ENCODE measurements at places on chromosomes 16 and 17. TPM values are rescaled to one million over a fixed set of nuclear protein-coding genes. Genes with fewer than 3 reads are reported as not detected.

The ASPHD1 gene
- 0.97 TPM for total RNA-seq

DNA sequence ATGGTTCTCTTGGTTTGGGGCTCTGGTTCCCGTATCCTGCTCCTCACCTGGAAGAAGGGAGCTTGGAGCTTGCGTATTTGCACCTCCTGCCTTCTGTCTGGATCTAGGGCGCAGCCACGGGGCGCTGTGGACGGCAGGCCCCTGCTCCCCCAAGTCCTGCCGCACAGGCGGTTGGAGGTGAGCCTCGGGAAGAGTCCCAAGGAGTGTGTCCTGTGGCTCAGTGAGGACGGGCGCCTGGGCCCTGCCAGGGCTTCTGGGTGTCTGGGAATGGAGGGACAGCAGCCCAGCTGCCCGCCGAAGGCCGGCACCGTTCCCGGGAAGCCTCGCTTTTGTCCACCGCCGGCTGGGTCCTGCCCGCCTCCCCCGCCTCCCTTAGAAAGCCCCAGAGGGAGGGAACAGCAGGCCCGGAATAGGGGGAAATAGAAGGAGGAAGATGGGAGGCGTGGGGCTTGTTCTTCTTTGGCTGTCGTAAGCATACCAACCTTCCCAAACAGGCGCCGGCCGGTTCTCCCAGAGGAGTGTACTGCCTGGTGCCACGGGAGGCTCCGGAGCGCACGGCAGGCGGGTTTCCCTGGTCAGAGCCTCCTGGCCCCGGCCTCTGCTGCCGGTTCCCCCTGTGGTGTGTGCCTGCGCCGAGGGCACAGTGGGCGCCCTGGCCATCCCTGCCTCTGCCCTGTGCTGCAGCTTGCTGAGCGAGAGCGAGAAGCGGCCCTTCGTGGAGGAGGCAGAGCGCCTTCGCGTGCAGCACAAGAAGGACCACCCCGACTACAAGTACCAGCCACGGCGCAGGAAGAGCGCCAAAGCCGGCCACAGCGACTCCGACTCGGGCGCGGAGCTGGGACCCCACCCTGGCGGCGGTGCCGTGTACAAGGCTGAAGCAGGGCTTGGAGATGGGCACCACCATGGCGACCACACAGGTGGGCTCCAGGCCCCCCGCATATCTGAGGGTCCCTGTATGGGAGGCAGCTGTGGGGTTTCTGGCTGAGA lies 1.8 kb downstream of the SOX8 start:
- no peaks in the 10 kb centered on the region for H3K36me3 ChIP-seq
- peaks cover 5% of the 10 kb centered on the region for H3K4me1 ChIP-seq
- DNase-seq, result no peak
- H3K27me3 ChIP-seq, result no peaks in the 10 kb centered on the region
- H3K27ac ChIP-seq, result no peak overlapping the region

The NPIPB9 gene
- total RNA-seq, result 2.9 TPM

- DNase-seq, result no peak
- H3K4me1 ChIP-seq, result peaks cover 3% of the 10 kb centered on the region
- no peak overlapping the region for H3K27ac ChIP-seq
- no peaks in the 10 kb centered on the region for H3K27me3 ChIP-seq
- no peak overlapping the region for H3K4me3 ChIP-seq
These were observed 140.2 kb downstream of the MSI2 start for GRCh38 chr17:57396511-57396921.

DNA sequence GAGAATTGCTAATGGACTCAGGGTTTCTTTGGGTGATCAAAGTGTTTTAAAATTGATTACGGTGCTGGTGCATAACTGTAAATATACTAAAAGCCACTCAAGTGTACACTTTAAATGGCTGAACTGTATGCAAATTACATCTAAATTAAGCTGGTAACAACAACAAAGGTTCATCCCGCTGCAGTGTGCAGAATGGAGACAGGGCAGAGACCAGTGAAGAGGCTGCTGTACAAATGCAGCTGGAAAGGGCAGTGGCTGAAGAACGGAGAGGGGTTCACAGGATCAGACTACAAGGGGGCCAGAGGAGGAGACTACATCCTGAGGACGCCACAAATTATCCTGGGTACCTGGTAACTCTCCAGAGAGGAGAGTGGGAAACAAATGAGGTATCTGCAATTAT lies 9.0 kb upstream of the ITGAE start:
- H3K27ac ChIP-seq, result no peak overlapping the region
- H3K36me3 ChIP-seq, result peaks cover 11% of the 10 kb centered on the region
- no peak for DNase-seq
- no peaks in the 10 kb centered on the region for H3K27me3 ChIP-seq

- H3K36me3 ChIP-seq, result no peaks in the 10 kb centered on the region
- DNase-seq, result no peak
- no peak overlapping the region for H3K27ac ChIP-seq
- no peaks in the 10 kb centered on the region for H3K27me3 ChIP-seq
- no peaks in the 10 kb centered on the region for H3K4me1 ChIP-seq
- no peak overlapping the region for H3K4me3 ChIP-seq
These were observed 48.6 kb downstream of the PRKCA start for GRCh38 chr17:66351033-66351432.

DNA sequence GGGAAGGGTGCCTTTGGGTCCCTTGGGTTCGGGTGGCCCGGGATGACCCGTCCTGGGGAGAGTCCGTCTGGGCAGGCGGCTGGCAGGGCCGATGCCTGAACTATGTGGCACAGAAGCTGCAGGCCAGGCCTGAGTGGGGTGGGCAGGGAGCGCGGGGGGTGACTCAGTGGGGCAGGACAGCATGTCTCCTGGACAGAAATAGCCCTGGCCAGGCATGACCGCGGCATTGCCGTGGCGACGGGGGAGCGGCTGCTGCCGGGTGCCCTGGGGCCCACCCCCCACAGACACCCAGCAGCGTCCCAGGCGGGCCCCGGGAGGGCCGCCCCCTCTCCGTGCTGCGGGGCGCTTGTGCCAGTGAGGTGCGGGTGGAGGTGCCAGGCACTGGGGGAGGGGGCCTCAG lies 1.8 kb upstream of the C1QTNF8 start:
- no peaks in the 10 kb centered on the region for H3K27me3 ChIP-seq
- no peak overlapping the region for H3K4me3 ChIP-seq
- no peaks in the 10 kb centered on the region for H3K36me3 ChIP-seq
- H3K4me1 ChIP-seq, result no peaks in the 10 kb centered on the region

- H3K36me3 ChIP-seq, result peaks cover 13% of the 10 kb centered on the region
- H3K4me1 ChIP-seq, result no peaks in the 10 kb centered on the region
- DNase-seq, result no peak
- H3K4me3 ChIP-seq, result no peak overlapping the region
- H3K27me3 ChIP-seq, result no peaks in the 10 kb centered on the region
These were observed 13.6 kb downstream of the CEP95 start for GRCh38 chr17:64520359-64520758.

The UNC45B gene
- 0.29 TPM for total RNA-seq

- H3K4me1 ChIP-seq, result no peaks in the 10 kb centered on the region
- H3K36me3 ChIP-seq, result peaks cover 71% of the 10 kb centered on the region
- no peak overlapping the region for H3K27ac ChIP-seq
- H3K4me3 ChIP-seq, result no peak overlapping the region
- DNase-seq, result no peak
- H3K27me3 ChIP-seq, result no peaks in the 10 kb centered on the region
These were observed 10.0 kb downstream of the NLE1 start for GRCh38 chr17:35132099-35132498.

The MMP25 gene
- 3.7 TPM for total RNA-seq

GRCh38 chr17:78893684-78894083 lies 9.3 kb downstream of the CEP295NL start:
- H3K4me3 ChIP-seq, result no peak overlapping the region
- H3K27ac ChIP-seq, result no peak overlapping the region
- H3K27me3 ChIP-seq, result no peaks in the 10 kb centered on the region
- H3K36me3 ChIP-seq, result no peaks in the 10 kb centered on the region
- no peak for DNase-seq
- H3K4me1 ChIP-seq, result no peaks in the 10 kb centered on the region

GRCh38 chr16:49631187-49632041 lies 224.5 kb downstream of the ZNF423 start:
- H3K27me3 ChIP-seq, result no peaks in the 10 kb centered on the region
- no peaks in the 10 kb centered on the region for H3K36me3 ChIP-seq
- H3K27ac ChIP-seq, result no peak overlapping the region
- no peak overlapping the region for H3K4me3 ChIP-seq

DNA sequence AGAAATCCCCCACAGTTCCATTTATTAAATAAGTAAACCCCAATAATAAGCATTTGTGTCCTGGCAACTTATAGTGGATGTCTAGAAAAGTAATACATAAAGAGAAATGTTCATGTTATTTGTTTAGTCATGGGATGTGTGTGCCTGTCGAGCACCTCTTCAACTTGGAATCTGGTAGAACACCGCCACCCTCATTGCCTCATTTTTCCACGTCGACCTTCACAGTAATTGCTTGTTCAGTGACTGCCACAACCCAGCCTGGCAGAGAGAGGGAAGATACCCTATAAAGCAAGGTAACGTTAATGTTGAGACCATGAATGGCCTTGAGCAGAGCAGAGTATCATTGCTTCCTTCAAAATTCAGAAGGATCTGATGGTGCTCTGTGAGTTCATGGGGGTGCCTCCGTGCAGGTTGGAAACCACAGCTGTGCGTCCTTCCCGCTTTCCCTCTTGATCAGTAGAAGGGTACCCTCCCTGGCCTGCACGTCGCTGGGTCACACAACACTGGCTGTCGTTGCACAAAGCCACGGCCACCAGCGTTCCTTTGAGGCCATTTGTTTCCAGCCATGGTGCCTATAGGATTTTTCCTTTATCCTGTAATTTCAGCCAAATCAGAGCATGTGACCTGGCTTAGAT lies 3.7 kb upstream of the DNASE1 start:
- H3K36me3 ChIP-seq, result no peaks in the 10 kb centered on the region
- no peaks in the 10 kb centered on the region for H3K4me1 ChIP-seq
- H3K27me3 ChIP-seq, result no peaks in the 10 kb centered on the region
- DNase-seq, result no peak

DNA sequence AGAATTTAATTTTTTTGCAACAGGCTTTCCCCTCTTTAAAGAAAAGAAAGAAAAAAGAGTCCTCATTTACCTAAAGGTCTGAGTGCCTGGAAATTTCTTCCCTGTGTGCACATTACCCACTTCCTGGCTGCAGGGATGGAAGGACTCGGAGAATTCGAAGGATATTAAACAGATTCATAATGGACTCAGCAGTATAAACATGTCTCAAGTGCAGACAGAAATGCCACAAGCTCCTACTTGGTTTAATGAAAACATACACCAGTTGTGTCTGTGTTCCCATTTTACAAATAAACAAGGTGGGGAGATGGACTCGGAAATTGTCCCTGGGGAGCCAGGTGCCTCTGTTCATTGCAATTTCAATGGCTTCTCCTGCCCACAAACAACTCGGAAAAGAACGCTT lies 47.2 kb downstream of the MEOX1 start:
- no peaks in the 10 kb centered on the region for H3K36me3 ChIP-seq
- no peaks in the 10 kb centered on the region for H3K27me3 ChIP-seq
- no peak overlapping the region for H3K4me3 ChIP-seq
- no peak for DNase-seq
- H3K4me1 ChIP-seq, result no peaks in the 10 kb centered on the region

DNA sequence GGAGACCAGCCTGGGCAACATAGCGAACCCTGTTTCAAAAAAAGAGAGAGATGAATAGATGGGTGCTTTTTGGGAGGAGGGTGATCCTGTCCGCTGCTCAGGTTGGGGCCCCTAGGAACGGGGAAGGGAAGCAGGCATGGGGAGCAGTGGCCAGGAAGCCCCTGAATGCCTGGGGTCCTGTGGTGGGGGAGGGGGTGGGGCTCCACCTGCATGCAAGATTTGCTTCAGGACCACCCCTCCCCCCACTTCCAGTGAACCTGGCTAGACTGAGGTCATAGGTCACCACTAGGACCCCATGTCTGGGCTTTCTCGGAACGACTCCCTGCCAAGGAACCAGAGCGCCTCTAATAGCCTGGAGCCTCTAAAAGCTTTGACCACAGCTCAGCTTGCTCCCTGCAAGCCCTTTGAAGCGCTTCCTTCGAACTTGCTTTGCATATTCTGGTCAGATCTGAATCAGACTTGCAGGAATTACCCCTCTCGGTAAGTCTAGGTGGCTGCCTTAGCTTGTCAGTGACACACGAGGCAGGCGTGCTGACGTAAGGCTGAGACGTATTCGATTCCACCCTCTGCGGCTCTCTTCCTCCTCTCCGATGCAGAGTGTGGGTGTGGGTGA lies 3.7 kb downstream of the SOCS3 start:
- peaks cover 64% of the 10 kb centered on the region for H3K4me1 ChIP-seq
- peak overlapping the region; percentile 90 for H3K27ac ChIP-seq
- peak; percentile 80 for DNase-seq
- peaks cover 28% of the 10 kb centered on the region for H3K36me3 ChIP-seq
- H3K27me3 ChIP-seq, result no peaks in the 10 kb centered on the region

DNA sequence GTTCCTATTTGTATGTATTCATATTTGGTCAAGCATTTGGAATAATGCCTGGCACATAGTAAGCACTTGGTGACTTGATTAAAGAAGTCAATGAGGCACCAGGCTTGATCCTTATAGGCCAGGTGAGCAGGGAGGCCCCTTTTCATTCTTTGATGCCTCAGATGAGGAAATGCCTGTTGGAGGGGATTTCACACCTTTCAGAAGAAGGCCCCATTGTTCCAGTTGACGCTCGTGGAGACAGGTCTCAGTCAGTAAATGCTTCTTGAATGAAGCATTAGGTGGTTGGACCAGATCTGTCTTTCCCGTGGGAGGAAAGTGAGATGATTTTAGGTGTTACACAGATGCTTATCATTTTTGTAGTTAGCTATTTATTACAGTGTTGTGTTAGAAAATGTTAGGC lies 13.0 kb downstream of the LCMT1 start:
- H3K27ac ChIP-seq, result no peak overlapping the region
- H3K36me3 ChIP-seq, result peaks cover 1% of the 10 kb centered on the region
- H3K4me3 ChIP-seq, result no peak overlapping the region
- DNase-seq, result no peak

DNA sequence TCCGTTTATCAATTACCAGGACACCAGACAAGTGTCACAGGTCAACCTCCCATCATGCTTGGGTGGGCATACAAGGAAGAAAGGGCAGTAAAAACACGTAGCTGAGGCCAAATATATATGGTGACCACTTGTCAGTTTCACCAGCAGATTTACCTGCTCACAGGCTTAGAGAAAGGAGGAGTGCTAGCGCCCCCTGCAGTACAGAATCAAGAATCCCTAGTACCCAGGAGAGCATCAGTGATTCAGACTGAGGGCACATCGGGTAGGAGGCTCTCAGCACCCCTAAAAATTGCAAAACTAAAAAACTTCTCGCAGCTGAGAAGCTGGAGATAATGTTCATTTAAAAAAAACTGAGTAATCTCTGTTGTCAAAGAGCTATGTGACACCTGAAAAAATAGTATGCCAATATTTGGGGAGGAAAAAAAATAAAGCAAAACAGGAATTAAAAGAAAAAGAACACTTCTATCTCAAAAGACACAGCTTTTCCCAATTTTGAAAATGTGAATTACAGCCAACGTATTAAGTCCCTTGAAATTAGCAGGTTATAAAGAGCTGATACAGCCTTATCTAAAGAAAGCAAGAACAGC lies 21.2 kb upstream of the MON1B start:
- no peaks in the 10 kb centered on the region for H3K36me3 ChIP-seq
- H3K4me1 ChIP-seq, result no peaks in the 10 kb centered on the region
- no peak overlapping the region for H3K27ac ChIP-seq

The RND2 gene
- 0.74 TPM for total RNA-seq

The CLDN9 gene
- not detected for total RNA-seq

GRCh38 chr17:17533901-17534441 lies 37.8 kb upstream of the RASD1 start:
- no peaks in the 10 kb centered on the region for H3K27me3 ChIP-seq
- H3K27ac ChIP-seq, result no peak overlapping the region
- no peaks in the 10 kb centered on the region for H3K4me1 ChIP-seq
- no peak overlapping the region for H3K4me3 ChIP-seq

The ASGR1 gene
- not detected for total RNA-seq
